Effector CD4-positive, alpha-beta T cell (primary cell): ENCODE measurements at places on chromosomes 2 and 18.

DNA sequence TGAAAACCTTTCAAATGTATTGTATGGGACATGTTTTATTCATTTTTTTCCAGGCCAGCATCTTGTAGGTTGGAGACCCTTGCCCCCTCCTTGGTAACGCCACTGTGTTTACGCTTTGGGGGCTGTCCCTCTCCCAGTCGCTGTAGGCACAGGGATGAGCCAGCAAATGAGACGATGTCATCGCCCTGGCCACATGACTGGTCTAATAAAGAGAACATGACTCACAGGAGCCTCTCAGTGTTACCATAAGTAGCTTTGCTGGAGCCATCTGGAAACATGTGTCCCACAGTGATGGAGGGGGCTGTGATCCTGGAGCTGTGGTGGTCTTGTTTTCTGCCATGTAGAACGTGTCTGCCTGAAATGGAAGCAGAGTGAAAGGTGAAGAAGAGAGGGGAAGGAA, 78.9 kb downstream of the CD8B2 start:
- DNase-seq = no peak

- DNase-seq = no peak
Observed at GRCh38 chr2:50535971-50536759, 495.8 kb downstream of the NRXN1 start.

DNA sequence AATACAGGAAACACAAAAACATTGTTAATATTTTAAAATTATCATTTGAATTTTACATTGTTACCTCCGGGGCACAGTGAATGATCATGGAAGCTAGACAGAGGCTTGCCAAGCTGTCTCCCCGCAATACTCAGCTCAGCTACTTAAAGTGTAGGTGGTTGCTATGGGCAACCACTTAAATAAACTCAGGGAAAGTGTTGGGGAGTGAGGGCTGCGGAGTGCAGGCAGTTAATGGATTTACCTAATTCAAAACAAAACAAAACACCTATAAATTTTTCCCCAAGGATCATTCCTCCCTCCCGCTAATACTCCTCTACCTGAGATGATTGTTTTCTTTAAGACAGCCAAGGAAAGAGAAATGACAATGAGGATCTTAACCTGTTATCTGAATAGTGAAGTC, 349.5 kb downstream of the TGIF1 start:
- no peak for DNase-seq

DNA sequence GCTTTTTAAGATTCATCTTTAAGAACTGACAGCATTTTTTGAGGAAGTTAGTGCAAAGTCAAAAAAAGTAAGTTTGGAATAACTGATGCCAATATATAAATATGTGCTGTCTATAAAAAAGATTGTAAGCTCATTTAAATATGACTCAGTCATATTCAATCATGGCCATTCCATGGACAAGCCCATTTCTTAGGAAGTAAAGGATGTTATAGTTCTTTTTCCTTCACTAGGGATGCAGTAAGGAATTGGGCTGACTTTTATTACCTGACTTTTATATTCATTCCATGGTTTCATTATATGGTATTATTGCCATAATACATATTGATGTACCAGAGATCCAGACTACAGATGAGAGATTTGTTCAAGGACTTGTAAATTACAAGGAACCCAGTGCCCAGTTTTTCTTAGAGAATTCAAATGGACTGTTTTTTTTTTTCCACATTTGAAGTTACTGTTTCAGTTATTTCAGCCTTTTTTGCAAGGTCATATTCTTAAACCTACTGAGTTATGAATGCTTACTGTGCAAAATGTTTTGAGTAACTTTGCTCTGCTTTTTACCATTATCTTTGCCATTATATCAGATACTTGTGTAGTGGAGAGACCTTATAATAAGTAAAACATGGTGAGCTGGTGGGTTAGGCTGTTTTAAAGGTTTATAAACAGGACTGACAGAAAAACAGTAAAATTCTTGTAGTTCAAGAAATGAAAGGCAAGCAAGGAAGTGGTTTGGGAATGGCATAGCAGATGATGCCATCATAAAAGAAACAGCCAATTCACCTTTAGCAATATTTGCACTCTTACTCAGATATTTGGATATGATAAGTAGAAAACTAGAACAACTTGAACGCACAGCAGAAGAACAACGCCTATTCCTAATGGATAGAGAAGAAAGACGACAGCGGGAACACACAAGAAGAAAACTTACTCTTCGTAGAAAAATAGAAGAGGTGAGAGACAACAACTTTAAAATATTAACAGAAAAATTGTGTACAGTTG, 7.6 kb downstream of the FSIP2 start:
- DNase-seq = no peak

GRCh38 chr2:33917252-33917651, 318.2 kb upstream of the FAM98A start:
- no peak for DNase-seq

DNA sequence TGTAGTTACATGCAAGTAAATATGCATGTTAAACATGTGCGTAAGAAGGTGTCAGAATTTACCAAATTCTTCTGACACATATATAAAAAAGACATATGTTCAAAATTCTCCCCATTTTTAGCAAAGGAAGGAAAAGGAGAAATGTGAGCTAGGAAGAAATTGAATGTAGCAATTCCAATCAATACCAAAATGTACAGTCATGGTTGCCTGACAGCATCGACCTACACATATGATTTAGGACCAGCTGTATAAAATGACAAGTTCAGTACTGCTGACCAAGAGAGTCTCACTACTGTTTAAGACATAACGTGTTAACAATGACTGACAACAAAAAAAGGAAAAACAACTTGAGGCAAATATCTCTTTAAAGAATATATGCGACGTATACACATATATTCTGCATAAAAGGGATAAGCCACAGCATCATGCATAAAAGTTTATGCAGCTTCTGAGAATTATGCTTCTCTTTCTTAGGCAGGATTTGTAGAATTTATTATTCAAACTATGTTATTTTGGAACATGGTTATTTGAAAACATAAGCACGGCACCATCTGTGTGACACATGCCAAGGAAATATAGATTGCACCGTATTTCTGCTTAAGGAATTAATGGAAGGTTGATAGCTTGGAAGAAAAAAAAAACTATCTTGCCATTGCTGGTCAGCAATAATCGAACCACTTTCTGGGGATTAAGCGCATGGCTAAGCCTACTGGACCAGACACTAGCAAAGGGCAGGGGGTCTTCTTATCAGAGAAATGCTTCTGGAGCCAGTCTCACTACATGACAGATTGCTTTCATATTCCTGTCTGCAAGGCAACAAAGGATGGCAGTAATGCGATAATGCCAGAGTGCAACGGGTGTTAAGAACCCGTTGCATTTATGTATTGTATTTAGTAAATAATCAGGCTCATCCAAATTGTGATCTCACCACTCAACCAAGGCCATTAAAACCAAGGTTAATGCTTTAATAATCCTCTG, 154.0 kb downstream of the WDPCP start:
- DNase-seq = no peak

GRCh38 chr2:181128199-181128598, 147.8 kb downstream of the UBE2E3 start:
- DNase-seq = no peak

- DNase-seq = no peak
Observed at GRCh38 chr2:32591669-32592463, 36.0 kb upstream of the TTC27 start.

DNA sequence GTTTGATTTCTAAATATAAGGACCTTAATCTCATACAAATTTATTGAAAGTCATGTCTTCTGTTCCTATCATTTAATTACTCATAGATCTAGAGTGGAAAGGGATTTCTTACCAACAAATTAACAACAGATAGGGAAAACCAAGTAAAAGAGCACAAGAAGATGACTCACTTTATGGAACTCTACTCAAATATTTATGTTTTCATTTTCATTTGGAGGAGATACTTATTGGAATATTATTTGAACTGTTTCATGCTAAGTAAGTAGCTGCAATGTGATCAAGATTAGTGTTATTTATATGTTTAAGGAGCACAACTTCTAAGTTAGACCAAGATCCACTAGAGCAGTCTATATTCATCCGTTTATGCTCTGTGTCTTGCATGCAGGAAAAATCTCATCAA, 1.3 kb downstream of the NT5C1B start:
- no peak for DNase-seq

DNA sequence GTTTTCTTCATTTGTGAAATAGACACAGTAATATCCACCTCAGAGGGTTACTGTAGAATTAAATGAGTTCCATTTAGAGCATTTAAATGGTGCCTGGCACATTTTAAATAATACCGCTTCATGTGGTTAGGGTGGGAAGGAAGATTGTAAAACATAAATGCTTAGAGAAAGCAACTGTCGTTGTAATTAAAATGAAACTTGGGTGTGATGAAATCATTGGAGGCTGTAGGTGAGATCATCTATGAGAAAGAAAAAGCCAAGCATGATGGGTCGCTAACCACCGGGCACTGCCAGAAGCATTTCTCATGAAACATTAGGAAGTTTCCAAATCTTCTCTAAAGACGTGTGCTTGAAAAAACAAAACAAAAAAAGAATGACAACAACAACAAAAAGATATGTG, 8.2 kb upstream of the SLC39A10 start:
- DNase-seq = no peak

DNA sequence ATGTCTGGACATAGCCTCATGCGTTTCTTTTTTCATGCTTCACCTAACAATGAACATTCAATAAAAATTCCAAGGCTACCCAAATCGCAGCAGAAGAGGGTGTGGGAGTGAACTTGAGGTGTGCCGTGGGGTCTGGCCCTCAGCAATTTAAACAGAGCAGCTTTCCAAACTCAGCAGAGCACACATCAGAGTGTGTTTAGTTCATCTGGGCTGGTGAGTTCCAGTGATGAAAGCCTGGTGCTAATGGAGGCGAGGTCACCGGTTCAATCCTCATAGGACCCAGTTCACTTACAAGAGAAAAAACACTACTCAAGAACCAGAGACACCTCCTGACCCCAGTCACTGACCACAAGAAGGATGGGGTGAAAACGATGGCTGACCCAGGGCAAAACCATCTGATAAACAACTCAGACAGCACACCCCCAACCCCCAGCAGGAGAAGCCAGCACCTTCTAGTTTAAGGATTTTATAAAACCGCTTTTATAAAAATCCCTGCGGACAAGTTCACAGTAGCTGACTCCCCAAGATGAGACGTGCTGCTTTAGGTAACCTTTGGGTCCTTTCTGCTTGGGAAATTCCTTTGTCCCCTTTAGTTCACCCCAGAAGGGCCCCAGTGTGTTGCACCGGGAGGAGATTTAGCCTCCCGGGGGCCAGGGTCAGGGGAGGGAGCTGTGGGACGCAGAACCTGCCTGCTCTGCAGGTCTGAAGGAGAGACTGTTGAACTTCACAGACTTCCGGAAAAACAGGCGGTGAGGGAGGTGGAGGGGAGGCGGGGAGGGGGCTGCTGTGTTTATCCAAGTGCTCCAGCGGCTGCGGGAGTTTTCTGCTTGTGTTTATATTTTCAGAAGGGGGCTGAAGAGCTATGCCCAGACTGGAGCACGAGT, 152.7 kb upstream of the SOX11 start:
- no peak for DNase-seq

- no peak for DNase-seq
Observed at GRCh38 chr18:3044931-3045698, 32.2 kb upstream of the LPIN2 start.

- no peak for DNase-seq
Observed at GRCh38 chr2:66236067-66236685, 198.7 kb upstream of the MEIS1 start.

DNA sequence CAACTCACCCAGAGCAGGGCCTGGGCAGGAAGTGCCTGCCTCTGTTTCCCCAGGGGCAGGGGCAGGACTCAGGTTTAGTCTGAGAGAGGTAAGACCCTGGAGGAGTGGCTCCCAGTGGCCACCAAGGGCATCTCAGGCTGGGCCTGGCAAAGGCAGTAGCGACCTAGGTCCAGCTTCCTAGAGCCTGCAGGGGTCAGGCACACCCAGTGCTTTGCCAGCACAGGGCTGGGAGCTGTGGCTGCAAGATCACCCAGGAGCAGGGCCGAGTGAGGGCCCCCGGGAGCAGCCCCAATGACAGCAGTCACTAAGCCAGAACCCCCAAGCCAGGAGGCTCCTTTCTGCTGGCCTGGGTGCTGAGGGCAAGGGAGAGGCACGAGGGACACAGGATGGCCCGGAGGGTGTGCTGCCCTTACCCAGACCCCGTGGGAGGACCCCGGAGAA, 8.8 kb upstream of the DUSP2 start:
- no peak for DNase-seq

GRCh38 chr2:189933911-189934399, 128.6 kb downstream of the MSTN start:
- no peak for DNase-seq

GRCh38 chr2:131201098-131201497, 8.2 kb upstream of the POTEE start:
- DNase-seq = no peak

DNA sequence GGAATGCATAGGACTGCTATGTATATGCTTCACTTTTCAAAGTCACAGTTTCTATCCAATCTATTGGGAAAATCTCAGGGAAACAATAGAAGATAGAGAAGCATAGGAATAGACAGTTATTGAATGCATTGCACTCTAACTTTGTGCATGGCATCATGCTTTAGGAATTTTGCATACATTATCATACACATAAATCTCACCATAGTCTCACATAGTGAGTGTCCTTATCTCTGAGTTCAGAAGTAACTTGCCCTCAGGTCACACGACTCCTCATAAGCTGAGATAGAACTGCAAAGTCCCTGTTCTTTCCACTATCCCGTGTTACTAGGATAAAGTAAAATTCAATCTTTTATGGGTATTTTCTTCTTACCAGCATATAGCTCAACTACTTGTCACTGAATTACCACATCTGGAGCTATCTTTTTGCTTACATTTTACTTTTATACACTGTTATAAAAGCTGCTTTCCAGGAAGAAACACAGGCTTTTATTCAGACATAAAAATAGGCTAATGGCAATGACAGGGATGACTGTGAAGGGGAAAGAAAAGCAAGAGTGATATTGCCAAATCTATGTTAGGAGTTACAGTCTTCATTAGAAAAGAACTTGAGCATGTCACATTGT, 666.9 kb downstream of the XIRP2 start:
- DNase-seq = no peak

DNA sequence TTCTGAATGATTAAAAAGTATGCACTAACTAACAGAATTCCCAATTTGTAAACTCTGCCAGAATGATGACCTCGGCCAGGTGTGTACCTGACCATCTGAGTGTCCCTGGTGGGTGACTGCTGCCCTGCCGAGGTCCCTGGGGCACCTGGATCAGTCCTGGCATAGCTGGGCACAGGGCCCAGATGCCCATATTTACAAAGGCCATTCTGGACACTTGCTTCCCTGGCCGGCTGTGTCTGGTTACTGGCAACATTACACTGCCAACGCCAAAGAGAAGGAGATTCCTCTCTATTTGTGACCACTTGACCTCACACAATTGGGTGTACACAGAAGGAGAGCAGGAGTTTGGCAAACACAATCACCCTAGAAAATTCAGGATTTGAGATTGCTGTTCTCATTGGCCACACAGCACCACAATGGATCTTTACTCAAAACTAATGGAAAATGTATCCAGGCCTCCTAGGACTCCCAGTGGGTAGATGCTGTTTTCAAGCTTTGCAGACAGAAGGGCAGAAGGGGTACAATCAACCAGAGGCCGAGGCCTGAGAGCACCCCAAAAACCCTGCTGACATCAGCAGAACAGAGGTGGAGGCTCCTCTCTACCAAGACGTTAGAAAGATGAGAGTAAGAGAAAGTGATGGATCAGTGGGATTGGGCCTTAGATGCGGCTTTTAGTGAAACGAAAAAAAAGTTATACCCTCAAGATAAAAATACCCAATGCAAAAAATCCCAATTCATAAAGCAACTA, 58.3 kb upstream of the PXDN start:
- DNase-seq = no peak

GRCh38 chr2:225691711-225692110, 292.2 kb downstream of the NYAP2 start:
- no peak for DNase-seq

- DNase-seq = no peak
Observed at GRCh38 chr2:27889774-27890145, 427 bp downstream of the RBKS start.
